ENCODE measurements at places on chromosomes 3 and 15.

DNA sequence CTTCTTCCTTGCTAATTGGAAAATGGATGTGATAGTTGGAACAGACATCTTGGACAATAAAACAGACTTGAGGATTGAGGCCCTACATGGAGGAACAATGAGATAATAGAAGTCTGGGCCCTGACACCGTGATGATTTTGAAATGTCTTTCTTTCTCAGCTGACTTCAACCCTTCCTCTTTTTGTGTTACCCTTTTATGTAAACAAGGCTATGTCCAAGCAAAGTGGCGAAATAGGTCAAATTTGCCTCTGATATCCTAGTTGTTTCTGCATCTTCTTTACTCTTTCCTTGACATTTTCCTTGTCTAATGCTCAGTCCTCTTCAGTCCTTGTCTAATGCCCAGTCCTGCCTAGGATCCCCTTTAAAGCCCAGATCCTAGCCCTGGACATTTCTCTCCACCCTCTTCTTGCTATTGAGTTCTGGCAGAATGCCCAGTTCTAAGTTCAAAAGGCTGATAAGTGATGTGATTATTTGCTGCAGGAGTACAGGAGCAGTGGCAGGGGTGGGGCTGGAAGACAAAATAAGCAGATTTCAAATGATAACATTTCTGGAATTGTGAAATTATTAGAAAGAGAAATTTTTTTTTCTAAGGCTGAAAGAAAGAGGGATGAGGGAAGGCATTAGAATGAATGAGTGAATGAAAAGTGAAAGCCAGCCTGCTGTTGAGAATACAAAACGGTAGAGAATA is 6.5 kb upstream of the VPS8 start:
- DNase-seq: no peak

- no peak for DNase-seq
Measured at GRCh38 chr3:5039585-5039984, 60.3 kb downstream of the BHLHE40 start.

DNA sequence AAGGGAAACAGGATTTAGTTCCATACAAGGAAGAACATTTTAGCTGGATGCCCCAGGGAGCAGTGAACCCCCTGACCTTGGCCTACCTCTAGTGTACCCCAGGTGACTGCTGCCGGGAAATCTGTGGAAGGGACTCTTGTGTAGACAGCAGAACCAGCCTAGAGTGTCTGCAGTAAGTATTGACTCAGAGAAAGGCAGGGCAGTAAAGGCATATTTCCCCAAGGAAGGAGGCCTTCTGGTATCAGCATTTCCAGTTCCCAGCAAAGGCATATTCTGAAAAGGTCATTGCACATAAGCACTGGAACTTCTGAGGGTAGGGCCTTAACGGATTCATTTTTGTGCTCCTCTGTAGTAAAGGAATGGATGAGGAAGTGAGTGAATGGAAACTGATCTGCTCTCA is 246.2 kb downstream of the FAM43A start:
- no peak for DNase-seq

DNA sequence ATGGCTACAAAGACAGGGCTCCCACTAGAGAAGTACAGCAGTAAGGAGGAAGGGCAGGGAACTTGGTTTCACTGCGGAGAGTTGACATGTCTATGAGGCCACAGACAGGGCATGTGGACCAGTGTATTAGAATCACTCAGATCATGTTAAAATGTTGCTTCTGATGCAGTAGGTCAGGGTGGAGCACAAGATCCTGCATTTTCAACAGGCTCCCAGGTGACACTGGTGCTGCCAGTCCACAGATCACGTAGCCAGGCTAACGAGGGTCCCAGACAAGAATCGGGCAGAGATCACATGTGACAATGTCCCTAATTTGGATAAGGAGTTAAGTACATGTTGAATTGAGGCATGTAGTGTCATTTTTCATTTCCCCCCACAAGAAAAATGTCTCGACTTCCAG is 73.6 kb downstream of the SPSB4 start:
- no peak for DNase-seq

GRCh38 chr3:176992978-176993377 is 204.3 kb downstream of the TBL1XR1 start:
- no peak for DNase-seq

DNA sequence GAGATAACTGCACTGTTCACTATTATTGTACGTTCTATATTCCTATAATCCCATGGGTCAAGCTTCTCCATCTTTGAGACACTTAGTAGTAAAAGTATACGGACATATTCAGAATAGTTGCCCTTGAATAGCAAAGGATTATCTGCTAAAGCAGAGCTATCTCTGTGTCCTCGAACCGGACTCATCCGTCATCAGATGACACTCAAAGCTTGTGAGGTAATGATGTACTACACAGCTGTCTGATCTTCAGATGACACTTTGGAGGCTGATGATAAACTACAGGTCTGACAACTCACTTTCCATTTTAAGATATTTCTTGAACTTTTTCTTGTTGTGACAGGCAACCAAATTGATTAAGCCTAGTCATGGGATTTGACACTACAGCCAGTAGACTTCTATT is 240.2 kb downstream of the SCAPER start:
- no peak for DNase-seq

- DNase-seq: no peak
Measured at GRCh38 chr3:43699864-43700263, 9.1 kb downstream of the ABHD5 start.

DNA sequence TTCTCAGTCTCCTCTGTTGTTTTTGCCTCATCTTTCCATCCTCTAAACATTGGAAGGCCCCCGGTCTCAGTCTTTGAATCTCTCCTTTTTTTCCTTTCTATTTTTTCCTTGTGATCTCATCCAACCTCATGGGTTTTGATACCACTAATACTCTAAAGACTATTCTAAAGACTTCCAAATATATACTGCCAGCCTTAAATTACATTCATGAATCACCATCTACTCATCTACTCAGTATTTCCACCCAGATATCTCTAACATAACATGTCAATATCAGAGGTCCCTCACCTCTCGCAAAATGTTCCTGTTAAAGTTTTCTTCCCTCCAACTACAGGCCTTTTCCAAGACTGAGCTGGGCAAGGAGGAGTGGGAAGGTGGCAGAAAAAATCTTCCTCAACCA is 282.5 kb upstream of the TTC14 start:
- no peak for DNase-seq

- no peak for DNase-seq
Measured at GRCh38 chr3:139578783-139579182, 39.2 kb upstream of the RBP1 start.

- no peak for DNase-seq
Measured at GRCh38 chr3:44996556-44996969, 20.5 kb downstream of the EXOSC7 start.

GRCh38 chr3:11718637-11719405 is 75.1 kb upstream of the VGLL4 start:
- DNase-seq: no peak

DNA sequence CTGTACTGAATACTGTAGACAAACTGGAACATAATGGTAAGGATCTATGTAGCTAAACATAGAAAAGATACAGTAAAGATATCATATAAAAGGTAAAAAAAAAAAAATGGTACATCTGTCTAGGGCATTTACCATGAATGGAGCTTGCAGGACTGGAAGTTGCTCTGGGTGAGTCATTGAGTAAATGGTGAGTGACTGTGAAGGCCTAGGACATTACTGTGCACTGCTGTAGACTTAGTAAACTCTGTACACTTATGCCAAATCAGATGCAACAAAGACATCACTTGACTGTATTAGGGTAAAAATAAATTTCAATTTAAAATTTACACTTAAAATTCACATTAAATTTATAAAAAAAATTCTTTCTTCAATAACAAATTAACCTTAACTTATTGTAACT is 281.3 kb upstream of the LMCD1 start:
- DNase-seq: no peak

GRCh38 chr3:168844472-168844871 is 748.7 kb upstream of the GOLIM4 start:
- no peak for DNase-seq

DNA sequence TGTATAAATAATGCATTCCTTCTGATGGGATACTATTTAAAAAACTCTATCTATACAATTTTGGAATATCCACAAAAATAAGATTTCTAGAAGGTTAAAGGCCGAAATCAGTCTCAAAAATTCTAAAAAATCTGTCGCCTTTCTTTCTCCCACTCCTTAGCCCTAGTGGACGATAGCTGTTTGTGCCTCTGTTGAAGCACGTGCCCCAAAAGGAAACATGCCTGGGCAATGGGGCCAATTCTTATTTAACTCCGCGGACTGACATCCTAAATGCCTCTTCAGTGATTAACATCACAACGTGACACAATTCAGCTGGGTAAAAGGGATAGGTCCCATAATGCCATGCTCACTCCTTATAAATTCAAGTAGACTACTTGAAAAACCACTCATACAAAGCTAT is 65.1 kb downstream of the GAP43 start:
- DNase-seq: no peak

DNA sequence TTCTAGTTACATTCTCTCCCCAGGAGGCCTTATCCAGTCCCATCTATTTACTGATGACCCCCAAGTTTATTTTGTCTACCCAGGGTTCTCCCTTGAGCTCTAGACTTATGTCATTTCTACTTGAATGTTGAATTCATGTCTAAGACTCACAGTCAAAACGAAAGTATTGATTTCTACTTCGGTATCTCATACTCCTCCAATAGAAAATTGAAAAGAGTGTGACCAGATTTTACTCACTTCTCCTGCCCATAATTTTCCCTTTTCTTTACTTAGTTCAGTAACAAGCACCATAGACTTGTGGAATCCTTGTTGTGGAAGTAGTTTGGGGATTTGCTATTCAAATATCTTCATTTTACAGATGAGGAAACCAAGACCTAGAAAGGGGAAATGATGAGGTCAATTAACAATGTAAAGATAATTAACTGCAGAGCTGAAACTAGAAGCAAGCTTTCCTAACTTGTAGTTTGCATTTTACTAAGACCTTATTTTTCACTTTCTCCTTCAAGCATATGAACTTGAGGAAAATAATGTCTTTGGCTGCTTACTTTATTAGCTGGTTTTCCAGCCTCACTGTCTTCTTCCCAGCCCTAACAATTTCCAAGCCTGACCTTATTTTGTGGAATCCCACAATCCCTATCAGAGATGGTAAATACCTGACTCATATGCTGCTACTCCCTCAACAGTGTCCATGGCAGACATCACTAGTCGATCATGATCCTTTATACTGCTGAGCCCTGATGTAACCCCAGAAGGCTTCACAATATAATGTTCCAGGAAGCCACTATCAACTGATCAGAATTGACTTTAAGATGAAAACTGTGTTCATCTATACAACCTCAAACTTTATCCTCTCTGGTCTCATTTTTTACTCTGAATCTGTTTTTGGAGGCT is 123.9 kb upstream of the AGBL1 start:
- DNase-seq: no peak

- DNase-seq: no peak
Measured at GRCh38 chr3:39473452-39474125, 6.1 kb downstream of the MOBP start.

DNA sequence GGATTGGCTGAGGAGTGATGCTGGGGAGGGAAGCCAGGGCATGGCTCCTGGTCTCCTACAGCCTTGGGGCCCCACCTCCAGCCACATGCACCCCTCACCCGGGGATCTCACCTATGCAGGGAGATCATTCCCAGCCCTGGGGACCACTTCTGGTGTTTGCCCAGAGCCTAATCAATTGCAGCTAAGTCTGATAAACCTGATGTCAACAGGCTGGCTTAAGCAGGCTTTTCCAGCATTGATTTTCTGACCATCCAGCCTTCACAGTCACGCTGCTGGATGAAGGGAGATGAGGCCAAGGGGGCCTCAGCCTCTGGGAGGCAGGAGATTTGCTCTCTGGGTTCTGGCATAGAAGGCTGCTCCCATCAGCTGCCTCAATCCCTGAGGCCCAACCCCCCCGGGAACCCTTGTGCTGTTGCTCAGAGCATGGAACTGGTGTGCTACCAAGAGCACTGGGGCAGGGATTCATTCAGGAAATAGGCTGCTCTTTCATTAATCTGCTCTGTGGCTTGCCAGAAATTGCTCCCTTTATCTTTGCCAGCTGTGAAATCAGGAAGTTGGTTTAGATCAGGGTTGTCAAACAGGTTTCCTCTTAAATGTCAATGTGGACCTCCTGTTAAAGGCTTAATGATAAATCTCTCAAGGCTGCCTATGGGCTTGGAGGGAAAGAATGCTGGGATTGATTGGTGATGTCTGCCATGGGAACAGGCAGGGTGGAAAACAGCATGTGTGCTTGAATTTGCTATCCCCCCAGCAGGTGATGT is 19.0 kb downstream of the FAM3D start:
- DNase-seq: no peak

DNA sequence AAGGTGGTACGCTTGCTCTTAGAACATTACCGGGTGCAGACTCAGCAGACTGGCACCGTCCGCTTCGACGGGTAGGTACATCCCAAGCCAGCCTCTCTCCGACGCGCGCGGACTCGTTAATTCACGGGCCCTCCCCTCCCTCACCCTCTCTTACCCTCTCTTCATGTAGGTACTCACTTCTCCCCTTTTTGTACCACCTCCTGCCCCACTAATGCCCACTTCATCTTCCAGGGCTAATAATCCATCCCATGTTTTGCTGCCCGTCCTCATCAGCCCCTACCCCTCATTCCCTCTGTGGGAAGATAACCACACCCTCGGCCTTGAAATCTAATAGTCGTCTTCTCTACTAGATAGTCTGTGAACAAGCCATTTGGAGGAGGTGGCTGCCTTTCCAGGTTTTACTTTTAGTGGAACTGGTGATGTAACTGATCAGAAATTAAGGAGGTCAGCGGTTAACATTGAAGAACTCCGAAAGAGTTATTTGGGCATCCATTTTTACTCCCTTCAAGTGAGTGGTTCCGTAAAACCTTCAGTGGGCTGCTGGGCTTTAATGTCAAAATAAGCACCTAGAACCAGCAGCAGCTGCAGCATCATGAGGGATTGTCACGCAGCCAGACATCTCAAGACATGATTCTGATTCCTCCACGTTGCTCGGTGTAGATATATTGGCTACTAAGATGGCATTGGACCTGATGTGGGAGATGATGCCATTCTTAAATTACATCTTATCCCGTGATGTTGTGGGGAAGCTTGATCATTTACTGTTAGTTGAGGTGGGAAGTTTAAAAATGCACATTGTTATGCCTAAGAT is 1.3 kb downstream of the FEM1B start:
- DNase-seq: no peak

GRCh38 chr3:182937293-182938051 is 42.9 kb downstream of the DCUN1D1 start:
- DNase-seq: no peak

Data from NCI-H2081 treated with DMSO at 0.1 percent for 48 hours (cell line).